Stimulated activated CD8-positive, alpha-beta memory T cell treated with anti-CD3 and anti-CD28 coated beads, Interleukin-2, amount 100 ng/mL, for 1 hour (primary cell): ENCODE measurements at places on chromosomes 12 and 14.

GRCh38 chr12:51196547-51196946 is 21.3 kb downstream of the POU6F1 start:
- no peak for DNase-seq

DNA sequence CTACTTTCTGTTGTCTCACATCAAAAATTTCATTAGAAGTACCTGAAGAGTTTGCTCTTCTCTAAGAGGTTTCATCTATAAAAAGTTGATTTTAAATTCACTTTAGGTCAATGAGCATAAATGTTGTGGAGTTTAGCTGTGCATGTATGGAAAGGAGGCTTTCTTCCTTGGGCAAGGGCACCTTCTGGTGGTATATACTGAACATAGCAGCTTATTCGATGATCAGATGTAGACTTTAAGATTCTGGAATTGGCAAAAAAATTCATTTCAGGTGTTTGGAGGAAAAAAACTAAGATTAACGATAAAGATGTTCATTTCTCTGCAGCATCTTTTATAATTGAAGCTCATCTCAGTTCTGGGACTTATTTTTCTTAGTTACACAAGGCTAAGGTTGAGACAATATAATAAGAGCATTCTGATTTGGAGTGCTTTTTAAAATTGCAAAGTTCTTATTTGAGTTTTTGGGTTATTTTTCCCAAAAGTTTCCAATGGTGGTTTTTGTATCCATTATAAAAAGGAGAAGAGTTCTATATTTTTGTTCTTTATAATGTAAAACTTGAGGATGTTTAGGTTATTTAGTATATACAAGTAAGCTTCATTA is 46.8 kb downstream of the TMEM117 start:
- no peak for DNase-seq

GRCh38 chr14:94717808-94718207 is 52.1 kb downstream of the GSC start:
- DNase-seq = no peak

DNA sequence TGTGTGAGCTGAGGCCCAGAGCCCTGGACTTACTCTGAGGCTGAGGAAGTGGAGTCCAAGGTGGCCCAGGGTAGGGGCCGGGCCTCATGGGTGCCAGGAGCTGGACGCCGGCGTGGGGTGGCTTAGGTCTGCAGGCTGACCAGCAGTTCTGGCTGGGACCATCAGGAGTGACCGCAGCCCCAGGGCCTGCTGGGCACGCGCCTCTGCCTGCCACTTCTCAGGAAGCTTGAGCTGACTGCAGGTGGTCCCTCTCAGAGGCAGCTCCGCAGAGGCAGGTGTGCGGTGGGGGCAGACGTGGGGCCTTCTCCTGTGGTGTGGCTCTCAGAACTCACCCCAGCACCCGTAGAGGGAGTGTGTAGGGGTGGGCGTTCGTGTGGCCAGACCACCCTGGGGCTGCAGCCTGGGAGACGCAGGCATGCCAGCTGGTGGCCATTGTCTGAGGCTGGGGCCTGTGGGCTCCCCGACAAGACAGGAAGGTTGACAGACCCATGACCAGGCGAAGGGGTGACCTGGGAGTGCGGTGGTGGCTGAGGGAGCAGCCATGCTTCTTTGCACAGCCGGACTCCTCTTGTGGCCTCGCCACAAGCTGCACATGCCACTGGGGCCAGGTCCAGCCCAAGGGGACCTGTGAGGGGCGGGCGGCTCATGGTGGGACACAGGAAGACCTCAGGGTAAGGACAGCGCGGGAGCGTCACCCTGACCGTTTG is 40.0 kb upstream of the TEX22 start:
- DNase-seq = no peak

DNA sequence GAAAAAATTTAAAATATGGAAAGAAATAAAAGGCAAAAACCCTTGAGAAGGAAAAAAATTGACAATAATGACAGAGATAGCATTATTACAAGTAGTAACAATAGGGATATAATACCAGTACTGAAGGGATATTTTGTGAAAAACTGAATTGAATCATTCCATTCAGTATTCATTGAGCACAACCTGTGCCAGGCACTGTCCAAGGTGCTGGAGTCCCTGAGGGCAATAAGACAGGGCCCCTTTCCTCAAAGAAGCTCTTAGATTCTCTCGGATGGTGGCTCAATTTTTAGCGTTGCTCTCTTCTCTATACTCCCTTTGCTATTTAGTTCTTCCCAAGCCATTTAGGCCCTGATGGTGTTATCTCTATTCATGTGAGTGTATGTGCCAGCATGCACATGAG is 34.3 kb upstream of the GAS2L3 start:
- DNase-seq = no peak

GRCh38 chr12:76782526-76782925 is 18.6 kb downstream of the ZDHHC17 start:
- no peak for DNase-seq

DNA sequence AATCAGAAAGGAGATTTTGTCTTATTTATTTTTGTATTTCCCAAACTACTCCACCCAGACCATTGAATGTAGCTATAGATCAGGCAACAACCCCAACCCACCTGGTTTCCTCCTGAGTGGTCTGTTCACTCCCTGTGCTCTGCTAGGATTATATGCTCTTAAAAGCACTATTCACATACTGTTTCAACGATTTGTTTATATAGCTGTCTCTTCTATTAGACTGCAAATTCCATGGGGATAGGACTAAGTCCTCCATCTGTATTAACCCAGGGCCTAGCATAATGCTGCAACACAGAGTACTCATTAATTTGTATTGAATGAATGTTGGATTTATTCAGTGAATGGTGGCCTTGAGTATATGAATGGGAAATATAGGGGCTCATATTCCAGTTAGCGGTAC is 307.6 kb downstream of the RAD51B start:
- no peak for DNase-seq

GRCh38 chr12:4137015-4137414 is 136.5 kb upstream of the CCND2 start:
- DNase-seq = no peak

DNA sequence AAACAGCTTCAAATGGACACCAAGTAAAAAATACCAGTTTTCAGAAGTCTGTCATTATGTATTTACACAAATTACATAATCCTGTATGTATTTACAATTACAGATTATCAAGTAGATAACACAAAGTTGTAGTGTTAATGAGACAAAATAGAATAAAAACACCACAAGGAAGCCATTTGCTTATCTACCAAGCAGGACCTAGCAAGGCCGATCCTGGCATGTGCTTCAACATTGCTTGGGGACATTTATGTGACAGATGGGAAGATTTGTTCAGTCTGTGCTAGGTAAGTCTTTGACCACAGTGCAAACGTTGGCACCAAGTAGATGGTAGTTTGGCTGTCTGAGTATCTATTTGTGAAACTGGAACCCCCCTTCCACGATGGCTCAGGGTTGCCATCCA is 35.8 kb downstream of the BCAT1 start:
- DNase-seq = no peak

- no peak for DNase-seq
Observed at GRCh38 chr12:1655225-1655788, 26.3 kb downstream of the WNT5B start.

DNA sequence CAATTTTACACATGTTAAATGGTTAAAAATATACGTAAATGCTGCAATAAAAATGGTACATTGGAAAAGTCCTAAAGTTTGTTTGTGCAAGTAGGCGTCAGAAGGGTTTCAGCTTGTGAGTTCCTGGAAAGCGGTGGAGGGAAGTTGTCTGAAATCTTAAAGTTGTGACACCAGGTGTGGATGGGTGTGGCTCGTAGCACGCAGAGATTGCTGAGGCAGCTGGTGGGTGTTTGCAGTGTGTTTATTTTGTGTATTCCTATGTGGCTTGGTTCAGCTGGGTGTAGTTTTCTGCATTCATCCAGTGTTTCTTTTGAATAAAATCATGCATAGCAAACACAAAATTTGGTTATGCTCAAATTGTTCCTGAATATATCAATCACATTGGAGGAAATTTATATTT is 136.8 kb upstream of the TBX3 start:
- DNase-seq = no peak

DNA sequence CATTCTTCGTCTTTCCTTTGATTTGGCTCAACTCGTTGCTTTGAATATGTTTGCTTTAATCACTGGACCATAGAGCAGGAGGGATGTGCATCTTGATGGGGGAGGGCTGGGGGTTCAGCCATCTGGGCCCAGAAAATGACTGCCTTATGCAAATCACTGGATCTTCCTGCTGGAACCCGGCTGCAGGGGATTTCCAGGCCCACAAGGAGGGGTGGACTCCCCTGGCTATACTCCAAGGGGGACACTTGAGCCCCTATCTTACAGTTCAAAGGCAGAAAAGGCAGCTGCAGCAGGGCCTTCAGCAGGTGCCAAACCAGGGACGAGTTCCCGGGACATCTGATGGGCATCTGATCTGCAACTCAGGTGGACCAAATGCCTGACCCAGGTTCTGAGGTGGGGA is 122.5 kb downstream of the DICER1 start:
- DNase-seq = no peak

DNA sequence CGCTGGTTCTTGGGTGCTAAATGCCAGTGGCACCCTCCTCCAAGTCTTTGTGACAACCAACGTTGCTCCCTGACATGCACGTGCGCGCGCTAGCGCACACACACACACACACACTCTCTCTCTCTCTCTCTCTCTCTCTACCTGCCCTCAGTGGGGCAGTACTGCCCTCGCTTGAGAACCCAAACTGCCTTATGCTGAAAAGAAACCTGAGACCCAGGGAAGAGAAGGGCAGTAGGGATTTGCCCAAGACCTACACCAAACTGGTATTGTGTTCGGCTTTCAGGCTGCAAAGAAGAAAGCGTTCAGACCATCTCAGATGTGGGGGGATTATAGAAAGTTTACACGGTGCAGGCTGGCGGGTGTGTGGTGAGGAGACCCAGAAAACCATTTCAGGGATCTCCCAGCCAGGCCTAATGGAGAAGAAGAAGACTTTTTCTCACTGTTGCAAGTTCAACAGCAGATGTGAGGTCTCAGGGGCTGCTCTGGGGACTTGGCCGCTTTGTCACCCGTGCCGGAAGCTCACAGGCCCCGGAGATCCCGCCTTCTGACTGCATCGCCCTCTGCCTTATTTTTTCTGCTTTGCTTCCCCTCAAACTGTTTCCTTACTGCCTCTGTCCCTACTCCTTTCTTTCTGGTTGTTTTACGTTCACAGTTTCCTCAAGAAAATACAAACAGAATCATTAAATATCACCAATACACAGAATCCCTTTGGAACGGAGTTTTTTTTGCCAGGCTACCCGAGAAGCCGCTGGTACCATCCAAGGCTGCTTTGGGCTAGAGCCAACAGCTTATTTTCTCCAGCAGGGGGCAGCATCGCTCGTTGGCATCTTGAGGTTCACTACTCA is 82.4 kb downstream of the PPM1A start:
- peak; percentile 34 for DNase-seq

DNA sequence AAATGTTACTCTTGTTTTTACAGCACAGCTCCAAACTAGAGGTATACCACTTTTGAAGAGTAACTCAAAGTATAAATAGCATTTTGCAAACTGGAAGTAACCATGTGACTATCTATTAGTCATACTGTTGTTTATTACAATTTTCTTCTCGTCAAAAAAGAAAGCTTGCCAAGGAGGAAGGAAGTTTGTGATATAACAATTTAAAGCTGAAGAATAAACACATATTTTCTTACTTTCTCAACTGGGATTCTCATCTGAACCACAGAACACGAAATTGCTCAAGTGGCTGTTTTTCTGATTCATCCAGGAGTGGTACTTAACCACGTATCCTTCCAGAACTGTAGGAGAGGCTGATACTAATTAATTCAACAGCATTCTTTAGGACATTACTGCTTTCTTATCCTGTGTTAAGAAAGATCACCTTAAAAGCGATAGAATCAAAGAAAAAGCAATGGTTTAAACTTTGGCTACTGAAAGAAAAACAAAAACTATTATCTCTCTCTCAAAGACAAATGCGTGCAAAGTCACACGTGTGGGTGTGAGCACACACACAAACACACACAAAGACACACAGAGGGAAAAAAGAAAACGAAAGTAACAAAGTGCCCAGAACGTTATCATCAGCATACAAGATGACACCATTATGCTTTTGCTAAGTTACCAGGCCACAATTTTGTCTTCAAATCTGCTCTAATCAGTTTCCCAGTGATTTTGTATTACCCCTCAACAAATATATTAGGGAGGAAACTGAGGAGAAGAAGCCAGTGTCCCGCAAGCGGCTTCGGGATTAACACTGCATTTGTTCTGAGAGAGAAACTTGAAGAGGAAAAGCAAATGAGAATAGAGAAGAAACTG is at the start of gene CLEC2B:
CLEC2B (minus strand) TSS at position 48 of the 855 bp plus-strand sequence.
- DNase-seq = no peak

GRCh38 chr12:24778486-24779304 is 170.2 kb downstream of the BCAT1 start:
- DNase-seq = no peak

GRCh38 chr14:75165586-75166391 is 10.6 kb downstream of the TMED10 start:
- no peak for DNase-seq

GRCh38 chr12:70759161-70759918 is 122.1 kb upstream of the PTPRB start:
- DNase-seq = no peak
